ENCODE measurements at places on chromosomes 11 and 22.

DNA sequence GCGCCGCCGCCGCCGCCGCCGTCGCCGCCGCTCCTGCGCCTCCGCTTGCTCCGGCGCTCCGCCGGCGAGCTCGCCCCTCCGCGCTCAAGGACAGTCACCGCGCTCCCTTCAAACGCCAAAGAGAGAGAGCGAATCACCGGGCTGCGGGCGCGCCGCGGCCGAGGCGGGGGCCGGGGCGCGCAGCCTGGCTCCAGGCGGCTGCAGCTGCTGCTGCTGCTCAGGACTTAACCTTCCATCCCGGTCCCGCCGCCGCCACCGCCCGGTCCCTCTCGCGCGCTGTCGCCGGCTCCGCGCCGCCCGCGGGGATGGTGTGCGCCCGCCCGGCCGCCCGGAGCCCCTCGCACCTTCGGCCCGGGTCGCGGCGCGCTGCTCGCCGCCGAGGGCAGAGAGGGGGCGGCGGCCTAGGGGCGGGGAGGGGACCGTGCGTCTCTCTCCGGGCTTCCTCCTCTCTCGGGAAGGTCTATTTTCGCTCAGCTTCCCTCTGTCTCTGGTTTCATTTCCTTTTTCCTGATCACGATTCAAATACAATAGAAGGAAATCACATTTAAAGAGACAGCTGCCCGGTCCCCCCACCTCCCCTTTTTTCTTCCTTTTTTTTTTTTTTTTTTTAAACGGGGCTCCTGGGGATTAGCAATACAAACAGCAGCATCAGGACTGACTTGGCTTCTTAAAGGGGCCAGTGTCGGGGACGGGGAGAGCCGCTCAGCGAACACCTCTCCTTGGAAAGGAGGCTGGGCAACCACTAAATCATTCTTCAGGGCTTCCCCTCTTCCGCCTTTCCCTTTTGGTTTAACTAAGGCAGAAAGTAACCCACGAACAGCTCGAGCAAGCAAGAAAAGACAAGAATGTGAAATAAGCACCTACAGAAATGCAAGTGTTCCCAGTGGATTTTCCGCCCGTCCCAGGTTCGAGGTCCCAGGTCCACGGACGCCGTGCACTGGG lies 22.1 kb downstream of the LMO2 start:
- no peak for DNase-seq

GRCh38 chr22:49021131-49021925 lies 806.3 kb downstream of the BRD1 start:
- no peak for DNase-seq

DNA sequence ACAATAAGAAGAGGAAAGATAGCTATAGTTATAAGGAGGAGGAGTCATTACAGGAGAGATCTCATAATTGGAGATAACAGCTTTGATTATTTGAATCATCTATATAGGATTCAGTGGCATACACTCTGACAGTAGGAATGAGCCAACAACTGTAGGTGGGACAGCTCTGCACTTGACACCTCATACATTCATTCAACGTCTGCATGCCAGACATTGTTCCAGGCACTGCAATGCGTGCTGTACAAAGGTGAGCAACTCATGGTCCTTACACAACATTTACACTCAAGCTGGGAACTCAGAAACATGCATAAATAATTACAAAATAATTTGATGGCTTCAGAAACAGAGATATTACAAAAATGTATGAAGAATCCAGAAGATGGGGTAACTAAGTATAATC lies 154.3 kb downstream of the MSANTD4 start:
- no peak for DNase-seq

GRCh38 chr11:73141309-73142127 lies 600 bp downstream of the FCHSD2 start:
- no peak for DNase-seq

- DNase-seq, result no peak
Observed at GRCh38 chr11:92383430-92383829, 158.8 kb downstream of the FAT3 start.

DNA sequence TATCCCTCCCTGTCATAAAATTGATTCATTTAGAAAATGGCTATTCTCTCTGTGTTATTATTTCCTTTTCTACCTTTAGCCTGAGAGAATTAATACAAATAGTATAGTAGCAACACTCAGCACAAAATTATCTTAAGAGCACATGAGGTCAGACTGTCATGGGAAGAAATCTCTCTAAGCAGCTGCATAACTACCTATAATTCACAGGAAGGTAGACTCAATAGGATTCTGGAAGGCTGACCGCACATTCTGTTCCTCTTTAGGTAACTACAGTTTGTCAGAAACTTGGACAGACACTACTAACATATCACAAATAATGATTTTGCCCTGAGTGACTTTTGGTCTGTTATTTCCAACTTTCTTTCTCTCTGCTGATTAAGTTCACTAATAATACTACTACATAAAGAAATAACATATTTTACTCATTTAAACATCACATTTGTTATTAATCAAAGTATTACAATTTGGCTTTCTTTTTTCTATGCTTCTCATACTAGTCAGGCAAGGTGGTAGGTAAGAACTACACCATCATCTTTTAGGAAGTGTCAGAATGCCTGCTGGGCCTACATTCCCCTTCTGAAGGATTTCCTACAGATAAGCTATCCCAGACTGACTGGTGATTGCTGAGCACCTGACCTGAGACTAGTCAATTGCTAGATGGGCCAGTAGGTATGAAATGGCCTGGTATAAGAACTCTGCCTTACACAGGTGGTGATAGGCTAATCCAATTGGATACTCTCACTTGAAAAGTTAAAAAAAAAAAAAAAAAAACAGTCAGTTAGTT lies 325.1 kb downstream of the DLG2 start:
- no peak for DNase-seq

DNA sequence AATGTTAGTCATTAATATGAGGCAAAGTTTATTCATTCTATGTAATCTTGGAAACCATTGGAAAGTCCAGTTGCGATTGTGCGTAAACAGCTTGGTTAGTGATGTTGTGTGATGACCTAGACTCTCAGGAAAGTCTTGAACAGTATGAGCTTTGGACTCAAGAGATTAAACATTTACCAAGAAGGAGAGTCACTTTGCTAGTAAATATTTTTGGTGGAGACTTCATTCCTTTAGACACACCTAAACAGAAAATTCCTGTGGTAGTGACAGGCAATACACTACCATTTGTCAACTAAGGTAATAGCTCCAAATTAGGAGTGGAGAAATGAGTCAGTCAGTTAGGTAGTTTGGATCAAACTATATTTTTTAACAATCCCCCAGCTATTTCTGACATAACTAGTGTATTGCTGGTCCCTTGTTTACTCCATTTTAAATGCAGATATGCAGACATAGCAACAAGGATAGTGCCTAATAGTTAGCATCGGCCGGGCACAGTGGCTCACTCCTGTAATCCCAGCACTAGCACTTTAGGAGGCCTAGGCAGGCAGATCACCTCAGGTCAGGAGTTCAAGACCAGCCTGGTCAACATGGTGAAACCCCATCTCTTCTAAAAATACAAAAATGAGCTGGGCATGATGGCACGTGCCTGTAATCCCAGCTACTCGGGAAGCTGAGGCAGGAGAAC lies 89.3 kb downstream of the ARHGAP42 start:
- peak; percentile 89 for DNase-seq

DNA sequence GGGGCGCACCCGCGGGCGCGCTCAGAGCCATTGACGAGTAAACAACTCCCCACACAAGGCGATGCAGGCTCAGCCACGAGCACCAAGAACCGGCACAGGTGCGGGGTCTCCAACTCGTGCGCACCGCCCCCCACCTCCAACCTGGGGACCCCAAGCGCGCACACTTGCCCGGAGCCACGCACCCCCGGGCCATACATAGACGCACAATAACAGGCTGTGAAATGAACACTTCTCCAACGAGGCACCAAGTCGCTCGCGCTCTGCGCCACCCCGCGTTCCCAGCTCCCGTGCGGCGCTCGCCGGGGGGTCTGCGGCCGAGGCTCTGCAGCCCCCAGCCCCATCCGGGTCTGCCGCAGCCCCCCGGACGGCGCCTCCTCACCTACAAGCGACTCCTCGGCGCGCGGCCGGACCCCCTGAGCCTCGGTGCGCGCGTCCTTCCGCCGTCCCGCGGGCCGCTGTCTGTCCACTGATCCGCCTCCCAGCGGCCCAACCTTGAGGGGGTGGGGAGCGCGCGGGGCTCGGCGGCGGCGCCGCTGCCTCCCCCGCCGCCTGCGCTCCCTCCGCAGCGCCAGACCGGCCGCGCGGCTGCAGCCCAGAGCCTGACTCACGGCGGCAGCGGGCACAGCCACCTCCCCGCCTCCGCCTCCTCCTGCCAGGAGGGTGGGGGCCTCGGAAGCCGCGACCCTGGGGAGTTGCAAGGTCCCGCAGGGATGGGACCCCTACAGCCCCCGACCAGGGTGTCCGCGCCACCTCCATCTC lies 1.6 kb downstream of the IFITM10 start:
- DNase-seq, result no peak

- DNase-seq, result no peak
Observed at GRCh38 chr11:44446366-44446762, 119.1 kb upstream of the CD82 start.

DNA sequence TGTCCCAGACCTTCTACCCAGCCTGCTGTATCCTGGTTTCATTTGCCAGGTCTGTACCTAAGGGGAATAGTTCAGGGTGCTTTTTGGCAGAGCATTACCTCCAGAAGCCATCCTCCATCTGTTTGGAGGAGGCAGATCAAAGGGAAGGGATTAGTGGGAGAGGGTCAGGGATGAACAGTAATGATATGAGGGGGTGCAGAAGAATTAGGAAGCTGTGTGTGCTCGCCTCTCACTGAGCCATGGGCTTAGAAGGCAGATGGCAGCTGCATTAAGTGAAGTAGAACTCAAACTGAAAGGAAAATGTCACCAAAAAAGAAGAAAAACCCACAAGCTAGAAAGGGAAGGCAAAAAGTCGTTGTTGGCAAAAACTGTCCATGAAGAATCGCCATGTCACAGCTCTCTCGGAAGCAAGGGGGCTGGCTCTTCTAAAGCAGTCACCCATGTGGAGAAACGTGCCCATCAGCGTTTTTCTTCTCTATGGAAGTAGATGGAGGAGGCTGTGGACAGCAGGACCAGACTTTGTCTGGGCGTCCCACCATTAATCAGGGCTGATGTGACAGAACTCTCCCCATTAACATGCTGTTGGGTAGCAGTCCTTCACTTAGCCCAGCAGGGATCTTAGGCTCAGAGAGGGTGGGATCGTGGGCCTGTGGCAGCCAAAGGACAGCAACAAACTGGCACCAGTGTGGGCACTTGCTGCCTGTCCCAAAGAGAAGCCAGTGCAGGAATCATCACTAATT lies 46.8 kb downstream of the CEP164 start:
- no peak for DNase-seq

- no peak for DNase-seq
Observed at GRCh38 chr22:23065495-23066122, 4.7 kb upstream of the GNAZ start.

- no peak for DNase-seq
Observed at GRCh38 chr22:38180841-38181452, 683 bp downstream of the PLA2G6 start.

GRCh38 chr11:131598305-131598704 lies 227.9 kb downstream of the NTM start:
- no peak for DNase-seq

DNA sequence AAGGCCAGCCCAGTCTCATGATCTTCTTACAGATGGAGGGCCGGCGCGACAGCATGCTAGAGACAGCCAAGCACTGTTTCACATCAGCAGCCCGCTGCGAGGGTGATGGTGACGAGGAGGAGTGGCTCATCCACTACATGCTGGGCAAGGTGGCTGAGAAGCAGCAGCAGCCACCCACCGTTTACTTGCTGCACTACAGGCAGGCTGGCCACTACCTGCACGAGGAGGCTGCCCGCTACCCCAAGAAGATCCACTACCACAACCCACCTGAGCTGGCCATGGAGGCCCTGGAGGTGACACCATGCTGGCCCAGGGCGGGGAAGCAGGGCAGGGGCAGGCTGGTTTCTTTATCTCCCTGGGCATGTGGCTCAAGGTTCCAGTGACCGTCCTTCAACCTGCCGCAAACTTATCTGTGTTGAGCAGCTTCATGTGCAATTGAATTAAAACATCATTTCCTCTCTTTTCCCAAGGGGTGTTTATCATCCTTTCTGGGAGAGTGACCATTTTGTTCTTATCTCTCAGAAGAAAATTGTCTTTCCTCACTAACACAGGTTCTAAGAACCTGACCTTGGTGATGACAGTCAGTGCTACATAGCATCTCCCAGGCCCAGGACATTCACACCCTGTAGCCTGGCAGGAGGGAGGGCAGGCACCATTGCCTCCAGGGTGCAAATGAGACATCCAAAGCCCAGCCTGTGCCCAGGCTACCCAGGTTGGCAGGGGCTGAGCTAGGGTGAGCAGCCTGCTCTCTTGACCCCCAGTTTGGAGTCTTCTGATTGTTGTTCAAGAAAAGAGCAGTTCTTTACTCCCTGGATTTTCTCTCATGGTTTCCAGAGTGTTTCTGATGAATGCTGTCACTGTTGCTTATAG lies 80.7 kb downstream of the CABIN1 start:
- DNase-seq, result no peak

GRCh38 chr11:102724904-102725500 lies at the start of gene MMP8:
Gene MMP8, minus strand, starts transcription at chr11:102724954. Its CDS starts 99 bp downstream, at chr11:102724855.
- DNase-seq, result no peak

DNA sequence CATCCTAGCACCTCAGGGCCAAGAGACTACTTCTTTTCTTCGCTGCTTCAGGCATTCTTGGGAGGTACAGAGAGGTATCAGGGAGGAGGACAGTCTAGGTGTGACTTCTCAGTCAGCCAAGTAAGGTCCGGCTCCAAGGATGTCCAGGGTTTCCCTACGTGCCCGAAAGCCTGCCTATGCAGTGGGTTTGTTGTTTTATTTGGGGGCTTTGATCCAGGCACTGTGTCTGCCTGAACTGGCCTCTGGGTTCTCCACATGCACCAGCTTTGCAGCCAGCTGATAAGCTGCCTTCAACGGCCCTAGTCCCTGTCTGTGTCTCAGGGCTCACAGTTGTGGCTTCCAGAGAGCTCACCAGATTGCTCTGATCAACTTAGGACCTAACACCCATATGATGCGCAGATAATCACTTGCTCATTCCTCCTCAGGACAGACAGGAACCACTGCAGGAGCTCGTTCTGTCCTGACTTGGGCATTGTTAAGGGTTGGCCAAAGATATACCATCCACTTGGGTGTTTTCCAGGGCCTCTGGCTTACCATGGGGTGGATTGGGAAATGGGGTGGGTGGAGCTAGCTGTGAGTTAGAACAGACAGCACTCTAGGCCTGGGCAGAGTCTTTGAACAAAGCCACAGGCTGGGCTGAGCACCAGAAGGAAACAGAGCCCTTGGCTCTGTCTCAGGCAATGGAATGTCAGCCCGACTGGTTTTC lies 45.5 kb upstream of the CRYBB3 start:
- no peak for DNase-seq

Data from Panc1 (cell line).